Effector memory CD8-positive, alpha-beta T cell (primary cell): ENCODE measurements at places on chromosomes 11 and 22.

- no peak for DNase-seq
Measured at GRCh38 chr11:61579676-61580270, 1.1 kb downstream of the SYT7 start.

GRCh38 chr11:125398994-125399640 lies 96.9 kb downstream of the FEZ1 start:
- DNase-seq = no peak

DNA sequence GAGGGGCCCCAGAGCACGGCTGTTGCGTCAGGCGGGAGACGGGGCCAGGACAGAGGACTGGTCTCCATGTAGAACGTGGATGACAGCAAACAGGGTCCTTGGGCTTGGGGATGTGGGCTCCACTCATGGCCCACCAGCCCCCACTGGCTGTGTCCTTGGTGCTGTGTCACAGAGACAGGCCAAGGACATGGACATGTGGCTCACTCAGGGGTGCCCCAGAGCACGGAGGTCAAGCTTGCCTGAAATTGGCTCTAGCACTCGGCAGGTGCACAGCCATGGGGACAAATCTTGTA lies 14.4 kb downstream of the FADS2 start:
- no peak for DNase-seq

DNA sequence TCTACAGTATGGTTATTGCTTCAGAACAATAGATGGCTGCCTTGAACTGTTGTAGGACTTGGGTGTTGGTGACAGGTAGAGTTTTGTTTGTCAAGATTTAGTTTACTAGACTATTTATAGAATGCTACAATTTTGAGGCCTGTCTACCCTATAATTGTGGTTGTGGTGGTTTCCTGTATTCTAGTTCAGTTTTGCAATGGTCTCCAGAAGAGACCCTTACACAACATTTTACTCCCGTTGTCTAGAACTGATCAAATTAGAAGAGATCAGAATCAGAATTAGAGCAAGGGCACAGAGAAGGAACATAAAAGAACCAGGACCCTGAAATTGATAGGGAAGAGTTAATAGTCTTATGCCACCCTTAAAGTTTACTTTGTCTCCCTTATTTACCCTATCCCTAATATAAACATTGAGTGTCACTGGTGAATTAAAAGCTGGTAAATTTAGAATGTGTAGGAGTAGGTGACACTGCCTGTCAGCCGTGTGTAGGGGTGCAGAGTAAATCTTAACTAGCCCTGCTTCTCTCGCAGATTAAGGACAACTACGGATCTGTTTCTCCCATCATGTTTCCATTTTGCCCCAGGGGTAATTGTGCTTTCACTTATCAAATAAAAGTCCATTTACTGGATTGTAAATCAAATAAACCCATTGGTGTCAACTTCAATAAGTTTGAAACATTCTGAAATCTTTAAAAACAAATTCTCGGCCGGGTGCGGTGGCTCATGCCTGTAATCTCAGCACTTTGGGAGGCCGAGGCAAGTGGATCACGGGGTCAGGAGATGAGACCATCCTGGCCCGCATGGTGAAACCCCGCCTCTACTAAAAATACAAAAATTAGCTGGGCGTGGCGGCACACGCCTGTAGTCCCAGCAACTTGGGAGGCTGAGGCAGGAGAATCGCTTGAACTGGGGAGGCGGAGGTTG lies 10.9 kb upstream of the PHLDB1 start:
- DNase-seq = no peak

GRCh38 chr11:1639102-1639620 lies 9.6 kb downstream of the KRTAP5-5 start:
- no peak for DNase-seq

DNA sequence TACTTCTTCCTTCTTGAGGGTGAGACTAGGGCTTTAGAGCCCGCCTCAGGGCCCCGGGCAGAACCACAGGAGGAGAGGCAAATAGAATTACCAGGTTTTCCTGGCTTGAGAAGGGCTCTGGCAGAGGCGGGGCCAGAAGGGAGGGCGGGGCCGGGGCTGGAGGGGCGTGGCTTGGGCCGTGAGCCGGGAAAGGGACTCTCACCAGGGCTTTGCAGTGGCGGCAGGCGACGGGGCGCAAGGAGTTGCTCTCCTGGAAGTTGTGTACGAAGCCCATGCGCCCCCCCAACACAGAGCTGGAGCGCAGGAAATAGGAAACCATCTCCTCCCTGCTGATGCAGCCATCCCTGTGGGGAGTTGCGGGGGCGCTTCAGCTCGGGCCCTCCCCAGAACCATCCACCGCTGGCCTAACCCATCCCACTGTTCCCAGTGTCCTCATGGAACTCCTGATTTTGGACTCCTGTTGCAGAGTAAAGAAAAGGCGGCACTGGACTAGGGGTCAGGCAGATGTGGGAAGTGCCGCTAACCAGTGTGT lies 6.9 kb upstream of the NRXN2 start:
- DNase-seq = no peak

- DNase-seq = no peak
Measured at GRCh38 chr11:82858556-82859091, 41.6 kb downstream of the PRCP start.

DNA sequence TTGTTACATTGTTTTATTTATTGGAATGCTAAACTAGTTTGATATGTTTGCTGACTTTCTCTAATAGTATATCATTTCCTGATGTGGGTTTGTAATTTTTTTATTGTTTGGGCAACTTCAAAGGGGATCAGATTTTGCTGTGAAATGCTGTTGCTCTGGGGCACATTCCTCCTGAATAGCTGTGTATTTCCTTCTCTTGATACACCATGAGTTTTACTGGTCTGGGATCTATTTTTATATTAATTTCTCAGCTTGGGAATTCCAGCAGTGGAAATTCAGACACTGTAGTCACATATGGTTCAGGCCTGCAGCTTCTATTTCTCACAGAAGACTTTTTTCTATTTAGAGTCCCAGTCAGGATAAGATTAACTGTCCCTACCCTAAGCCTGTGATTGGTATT lies 58.9 kb downstream of the RPUSD4 start:
- no peak for DNase-seq

- DNase-seq = peak; percentile 48
Measured at GRCh38 chr22:49305214-49305965, 522.3 kb downstream of the BRD1 start.

DNA sequence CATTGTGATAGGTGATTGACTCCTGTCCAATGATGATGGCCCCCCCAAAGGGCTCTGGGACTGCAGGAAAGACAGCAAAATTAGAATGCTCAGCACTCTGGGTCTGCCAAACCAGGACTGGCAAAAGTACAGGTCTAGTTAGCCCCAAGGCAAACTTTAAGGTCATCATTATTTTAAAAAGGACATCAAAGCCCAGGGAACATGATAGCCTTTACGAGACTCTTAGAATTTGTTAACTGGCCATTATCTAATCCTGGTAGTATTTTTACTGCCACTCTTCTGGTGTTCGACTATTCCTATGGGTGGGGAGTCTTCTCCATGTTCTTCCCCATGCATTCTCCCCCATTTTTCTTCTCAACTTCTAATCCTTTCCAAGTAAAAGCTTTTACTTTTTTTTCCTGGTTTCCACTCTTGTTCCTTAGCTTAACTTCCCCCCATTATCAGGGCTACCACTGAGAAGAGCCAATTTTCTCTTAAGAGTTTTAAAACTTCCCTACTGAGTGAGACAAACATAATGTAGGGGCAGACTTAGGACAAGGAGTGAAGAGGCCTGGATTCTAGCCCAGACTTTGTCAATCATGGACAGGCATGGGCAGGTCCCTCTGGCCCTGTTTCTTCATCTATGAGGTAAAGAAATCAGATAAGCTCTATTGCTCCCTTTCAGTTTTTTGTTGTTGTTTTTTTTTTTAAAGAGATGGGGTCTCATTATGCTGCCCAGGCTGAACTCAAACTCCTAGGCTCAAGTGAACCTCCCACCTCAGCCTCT lies 7.1 kb downstream of the DDB1 start:
- DNase-seq = no peak

DNA sequence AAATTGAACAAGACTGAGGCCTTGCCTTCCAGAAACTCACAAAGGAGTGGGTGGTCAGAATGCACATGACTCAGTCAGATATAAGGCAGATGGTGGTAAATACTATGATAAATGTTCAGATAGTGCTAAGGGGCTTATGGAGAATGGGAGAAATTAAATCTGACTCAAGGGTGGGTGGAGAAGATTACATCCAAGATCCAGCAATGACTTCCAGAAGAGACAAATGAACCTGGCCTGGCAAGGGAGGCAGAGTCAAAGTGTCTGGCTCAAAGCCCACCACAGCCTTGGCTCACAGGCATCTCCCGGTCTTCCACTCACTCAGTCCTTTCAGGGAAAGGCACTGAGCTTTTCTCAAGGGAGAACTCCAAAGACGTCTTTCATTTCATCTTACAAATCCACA lies 6.1 kb upstream of the ZBTB16 start:
- DNase-seq = no peak

DNA sequence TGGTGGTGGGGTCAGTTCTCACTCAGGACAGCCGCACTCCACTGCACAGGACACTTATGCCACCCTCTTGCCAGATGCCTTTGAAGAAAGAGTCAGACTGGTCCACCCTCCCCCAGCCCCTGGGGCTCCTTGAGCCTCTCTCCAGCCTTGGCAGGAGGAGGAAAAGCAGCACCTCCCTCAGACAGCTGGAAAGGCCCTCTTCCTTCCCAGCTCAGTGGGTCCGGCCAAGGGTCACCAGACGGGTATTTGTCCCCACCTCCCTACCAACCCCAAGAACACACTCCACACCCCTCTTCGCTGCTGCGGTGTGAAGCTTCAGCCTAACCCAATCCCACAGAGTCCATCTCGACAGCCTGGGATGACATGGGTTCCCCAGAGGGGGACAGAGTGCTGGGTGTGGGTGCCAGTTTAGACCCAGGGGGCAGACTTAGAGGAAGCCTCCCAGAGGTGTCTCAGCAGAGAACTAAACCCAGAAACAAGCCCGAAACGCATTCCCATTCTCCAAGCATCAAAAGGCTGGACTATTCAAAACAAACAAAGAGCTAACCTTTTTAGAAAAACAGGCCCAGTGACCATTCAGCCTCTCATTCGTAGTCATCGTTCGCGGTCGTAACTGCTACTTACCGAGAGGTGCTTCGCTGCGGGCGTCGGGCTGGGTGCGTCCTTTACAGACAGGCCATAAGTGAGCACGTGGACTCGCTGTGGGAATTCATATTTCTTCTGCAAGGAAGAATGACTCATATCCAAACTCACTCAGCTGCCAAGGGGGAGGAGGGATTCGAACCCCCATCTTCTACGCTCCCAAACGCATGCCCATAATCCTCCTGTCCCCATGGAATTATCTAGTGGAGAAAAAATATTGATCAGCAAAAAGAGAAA lies 57.5 kb upstream of the ANO1 start:
- no peak for DNase-seq

GRCh38 chr11:117868815-117869561 lies 7.5 kb downstream of the FXYD6 start:
- DNase-seq = no peak

DNA sequence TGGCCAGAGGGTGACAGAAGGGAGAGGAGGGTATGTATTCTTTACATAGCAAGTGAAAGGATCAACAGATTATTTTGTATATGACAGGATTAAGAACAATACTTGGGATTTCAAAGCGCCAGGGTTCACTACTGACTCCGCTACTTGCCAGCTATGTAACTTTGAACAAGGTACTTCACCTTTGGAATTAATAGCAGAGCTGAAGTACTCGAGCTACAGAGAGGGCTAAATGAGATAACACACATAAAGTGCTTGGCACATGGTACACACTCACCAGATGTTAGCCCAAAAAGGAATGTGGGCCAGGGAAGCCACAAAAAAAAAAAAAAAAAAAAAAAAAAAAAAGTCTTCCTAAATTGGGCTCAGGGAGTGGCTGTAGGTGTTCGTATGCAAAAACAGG lies 408.4 kb downstream of the BUD13 start:
- no peak for DNase-seq

- DNase-seq = no peak
Measured at GRCh38 chr11:75537740-75538139, 12.0 kb upstream of the GDPD5 start.

GRCh38 chr11:61883327-61883726 lies 8.0 kb downstream of the FADS3 start:
- no peak for DNase-seq

DNA sequence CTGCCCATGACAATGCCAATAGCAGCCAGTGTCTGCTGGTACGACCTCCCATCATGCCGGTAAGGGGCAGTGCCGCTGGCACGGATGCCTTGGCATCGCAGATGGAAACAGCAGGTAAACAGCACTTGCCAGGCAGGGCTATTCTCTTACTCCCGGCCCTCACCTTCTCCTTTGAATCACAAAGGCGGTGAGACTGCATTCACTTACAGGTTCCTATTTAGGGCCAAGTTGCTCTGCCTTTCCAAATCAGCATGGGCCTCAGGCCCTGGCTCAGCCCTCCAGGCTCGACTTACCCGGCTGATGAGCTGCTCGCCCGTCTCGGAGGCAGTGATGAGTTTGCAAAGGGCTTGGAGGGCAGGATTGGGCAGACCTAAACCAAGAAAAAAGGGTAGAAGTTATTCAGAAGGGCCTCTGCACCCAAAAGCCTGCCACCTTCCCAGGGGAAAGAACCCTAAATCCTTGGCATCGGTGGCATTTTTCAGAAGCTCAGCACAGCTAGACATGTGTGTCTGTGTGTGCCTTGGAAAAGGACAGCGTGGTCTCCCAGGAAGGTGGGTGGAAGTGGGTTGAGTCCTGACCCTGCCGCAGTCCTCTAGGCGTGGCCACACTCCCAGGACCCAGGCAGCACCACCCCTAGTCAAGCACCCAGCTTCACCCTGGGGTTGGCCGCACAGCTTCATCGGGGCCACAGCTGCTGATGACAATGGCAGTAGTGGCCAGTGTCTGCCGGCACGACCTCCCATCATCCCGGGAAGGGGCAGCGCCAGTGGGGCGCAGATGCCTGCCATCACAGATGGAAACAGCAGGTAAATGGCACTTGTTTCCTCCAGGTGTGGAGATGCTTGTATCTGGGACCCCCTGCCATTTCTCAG lies 73.5 kb upstream of the PITPNB start:
- no peak for DNase-seq

DNA sequence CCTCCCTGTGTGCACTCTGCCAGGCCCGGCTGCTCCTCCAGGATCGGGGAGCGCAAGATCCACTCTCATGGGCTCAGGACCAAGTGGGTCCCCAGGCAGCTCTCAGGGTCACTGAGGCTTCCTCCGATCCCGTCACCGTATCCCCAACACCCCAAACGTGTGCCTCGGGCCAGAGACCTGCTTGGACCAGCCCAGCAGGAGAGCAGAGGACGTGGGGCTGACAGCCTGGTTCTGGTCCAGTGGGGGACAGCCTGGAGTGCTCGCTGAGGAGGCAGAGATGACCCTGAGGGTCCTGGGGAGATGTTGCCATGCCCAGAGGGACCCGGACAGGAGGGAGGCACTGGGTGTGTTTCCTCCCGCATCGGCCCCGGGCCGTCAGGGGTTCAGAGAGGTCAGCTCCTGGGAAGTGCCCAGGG lies 1402.6 kb downstream of the BRD1 start:
- DNase-seq = no peak

DNA sequence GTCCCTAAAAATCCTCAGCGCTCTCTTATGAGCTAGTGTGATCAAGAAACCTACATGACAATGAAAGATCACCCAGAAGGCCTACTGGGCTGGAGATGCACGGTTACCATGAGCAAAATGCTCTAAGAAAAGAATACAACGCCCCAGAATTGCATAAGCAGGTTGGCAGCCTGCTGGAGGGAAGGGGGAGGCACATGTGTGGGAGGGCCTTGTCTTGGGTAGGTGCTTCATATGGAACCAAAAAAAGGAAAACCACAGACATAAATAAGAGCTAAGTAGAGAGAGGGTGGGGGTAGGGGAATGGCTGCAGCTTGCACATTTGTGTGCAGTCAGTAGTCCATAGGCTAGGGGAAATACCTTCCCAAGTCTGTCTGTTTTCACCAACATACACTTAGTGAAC lies 2.8 kb downstream of the SIAE start:
- DNase-seq = no peak

GRCh38 chr11:65170058-65170534 lies at the start of gene SPDYC:
TSS of gene SPDYC (plus strand) at chr11:65170233. CDS start at chr11:65171358, 1,125 bp downstream.
- DNase-seq = no peak
